ENCODE measurements at places on chromosomes 3 and 15.

DNA sequence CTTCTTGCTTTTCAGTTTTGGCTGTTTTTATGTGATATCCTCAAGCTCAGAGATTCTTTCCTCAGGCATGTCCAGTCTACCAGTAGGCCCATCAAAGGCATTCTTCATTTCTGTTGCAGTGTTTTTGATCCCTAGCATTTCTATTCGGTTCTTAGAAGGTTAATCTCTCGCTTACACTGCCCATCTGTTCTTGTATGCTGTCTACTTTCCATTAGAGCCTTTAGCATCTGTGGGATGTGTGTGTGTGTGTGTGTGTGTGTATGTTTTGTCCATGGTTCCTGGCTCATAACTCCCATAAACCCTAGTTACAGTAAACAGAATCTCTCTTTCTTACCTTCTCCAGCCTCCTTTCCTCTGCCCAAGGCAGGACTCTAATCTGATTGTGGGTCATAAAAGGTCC, 5.1 kb upstream of the SLC22A13 start:
- DNase-seq = no peak

DNA sequence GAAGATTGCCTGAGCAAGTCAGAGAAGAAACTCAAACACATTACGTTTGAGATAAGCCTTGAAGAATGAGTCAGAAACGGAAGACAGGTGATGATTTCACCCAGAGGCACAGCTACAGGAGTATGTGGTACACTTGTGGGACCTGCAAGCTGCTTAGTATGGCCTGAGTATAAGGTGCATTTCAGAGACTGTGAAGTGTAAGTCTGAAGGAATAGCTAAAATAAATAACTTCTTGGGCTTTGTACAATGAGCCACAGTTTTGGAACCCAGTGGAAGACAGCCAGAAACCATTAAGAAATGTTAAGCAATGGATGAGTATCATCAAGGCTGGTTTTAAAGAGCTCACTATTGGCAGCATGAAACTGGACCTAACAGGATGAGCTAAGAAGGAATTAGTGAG, 826.2 kb downstream of the ROBO1 start:
- no peak for DNase-seq

DNA sequence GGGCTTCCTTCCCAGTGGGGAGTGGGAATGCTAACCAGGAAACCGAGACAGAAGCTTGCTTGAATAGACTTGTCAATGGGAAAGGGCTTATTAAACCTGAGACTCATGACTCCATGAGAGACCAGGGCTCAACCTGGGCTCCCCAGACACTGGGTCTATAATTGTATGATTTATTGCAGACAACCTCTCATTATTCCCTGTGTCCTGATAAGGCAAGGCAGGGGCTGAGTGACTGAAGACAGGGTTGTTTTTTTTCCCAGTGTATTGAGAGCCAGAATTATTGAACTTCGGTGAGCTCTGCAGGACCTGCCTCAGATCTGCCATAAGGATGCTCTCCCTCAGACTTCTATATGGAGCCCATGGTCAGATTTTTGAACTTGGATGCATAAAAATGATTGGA, 79.5 kb upstream of the KLHL25 start:
- no peak for DNase-seq

DNA sequence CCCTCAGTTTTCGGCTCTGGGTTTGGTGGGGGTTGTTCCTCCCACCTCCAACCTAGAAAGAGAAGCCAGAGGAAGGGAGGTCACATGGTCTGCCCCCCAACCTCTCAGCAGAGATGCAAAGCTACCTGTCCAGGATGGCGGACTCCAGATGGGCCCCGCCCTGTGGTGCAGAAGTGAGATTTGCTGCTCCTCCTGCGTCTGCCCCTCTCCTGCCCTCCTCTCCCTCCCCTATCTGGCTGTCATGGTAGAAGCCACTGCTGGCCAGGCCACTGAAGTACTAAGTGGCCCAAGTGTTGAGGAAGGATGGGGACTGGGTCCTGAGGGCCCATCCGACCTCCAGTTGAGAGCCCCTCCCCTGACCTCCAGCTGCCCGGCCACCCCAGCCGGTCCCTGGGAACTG, 2.1 kb upstream of the SEMA3B start:
- no peak for DNase-seq

DNA sequence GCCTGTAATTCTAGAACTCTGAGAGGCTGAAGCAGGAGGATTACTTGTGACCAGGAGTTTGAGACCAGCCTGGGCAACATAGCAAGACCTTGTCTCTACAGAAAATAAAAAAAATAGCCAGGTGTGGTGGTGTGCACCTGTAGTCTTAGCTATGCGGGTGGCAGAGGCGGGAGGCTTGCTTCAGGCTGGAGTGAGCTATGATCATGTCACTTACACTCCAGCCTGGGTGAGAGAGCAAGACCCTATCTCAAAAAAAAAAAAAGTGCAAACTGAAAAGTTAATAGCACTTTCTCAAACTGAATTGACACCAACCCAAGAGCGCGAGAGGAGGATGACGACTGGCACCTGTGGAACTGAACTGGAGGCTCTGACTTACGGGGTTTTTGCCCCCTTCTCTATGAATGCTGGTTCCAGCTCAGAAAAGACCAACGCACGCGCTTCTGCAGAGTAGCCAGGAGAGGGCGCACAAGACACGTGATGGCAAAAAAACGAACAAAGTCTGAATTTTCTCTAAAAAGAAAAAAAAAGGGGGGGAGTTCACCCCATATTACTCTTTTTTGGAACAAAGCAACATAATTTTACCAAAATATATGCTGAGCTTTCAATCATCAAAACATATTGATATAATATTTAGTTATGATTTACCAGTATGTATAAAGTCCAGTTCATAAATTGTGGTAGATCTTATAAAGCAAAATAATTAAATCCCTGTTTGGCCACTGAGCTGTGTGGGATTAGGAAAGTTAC, 23.7 kb downstream of the CFAP92 start:
- peak; percentile 44 for DNase-seq

DNA sequence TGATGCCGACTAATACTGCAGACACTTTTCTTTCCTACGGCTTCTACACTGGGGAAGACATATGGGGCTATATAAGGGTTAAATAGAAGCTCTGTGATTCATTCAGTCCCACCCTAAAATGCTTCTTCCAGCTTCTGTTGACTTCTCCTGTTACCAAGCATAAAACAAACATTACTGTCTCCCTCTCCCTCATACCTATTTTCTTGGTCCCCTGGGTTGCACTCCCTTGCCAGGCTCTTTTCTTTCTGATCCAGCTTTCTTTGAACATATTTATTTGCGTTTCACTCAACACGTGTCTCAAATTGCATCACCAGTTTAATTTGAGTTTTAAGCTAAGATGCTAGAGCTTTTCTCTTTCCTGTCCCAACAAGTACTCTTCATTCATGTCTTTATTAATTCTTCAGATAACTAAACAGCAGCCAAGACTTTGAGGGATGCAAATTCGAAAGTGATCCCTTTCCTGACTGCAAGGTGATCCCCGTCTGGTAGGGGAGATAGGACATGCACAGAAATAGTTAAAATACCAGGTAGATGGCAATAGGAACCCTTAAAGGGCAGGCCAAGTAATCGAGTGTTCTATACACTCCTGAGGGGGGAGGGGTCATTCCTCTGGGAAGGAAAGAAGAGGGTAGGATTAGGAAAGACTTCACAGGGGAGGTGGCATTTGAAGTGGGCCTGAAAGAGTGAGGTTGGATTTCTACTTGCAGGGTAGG, 198.6 kb upstream of the BCL6 start:
- DNase-seq = no peak

GRCh38 chr3:12985148-12985547, 88.1 kb downstream of the IQSEC1 start:
- no peak for DNase-seq

GRCh38 chr3:186212611-186213010, 103.7 kb upstream of the ETV5 start:
- DNase-seq = no peak
